HCT116 (cell line): ENCODE measurements at places on chromosomes 6 and 20. TPM values are rescaled to one million over a fixed set of nuclear protein-coding genes. Genes with fewer than 3 reads are reported as not detected.

GRCh38 chr6:26043384-26044139, 43.7 kb upstream of the HFE start:
- no peak overlapping the region for H3K4me3 ChIP-seq
- peaks cover 5% of the 10 kb centered on the region; the same call in 1 of the 2 replicates for H3K4me1 ChIP-seq
- no peaks in the 10 kb centered on the region for H3K36me3 ChIP-seq

- no peak overlapping the region for H3K4me3 ChIP-seq
- H3K36me3 ChIP-seq, result peaks cover 22% of the 10 kb centered on the region
- H3K27ac ChIP-seq, result no peak overlapping the region
- no peaks in the 10 kb centered on the region for H3K27me3 ChIP-seq
- H3K4me1 ChIP-seq, result peaks cover 21% of the 10 kb centered on the region
- DNase-seq, result no peak
Measured at GRCh38 chr6:7392402-7392801, 2.8 kb downstream of the RIOK1 start.

GRCh38 chr6:79993012-79993910, 11.2 kb upstream of the TTK start:
- H3K27ac ChIP-seq, result no peak overlapping the region
- no peaks in the 10 kb centered on the region for H3K36me3 ChIP-seq
- H3K27me3 ChIP-seq, result no peaks in the 10 kb centered on the region
- H3K4me3 ChIP-seq, result no peak overlapping the region

- no peak overlapping the region for H3K4me3 ChIP-seq
- no peaks in the 10 kb centered on the region for H3K27me3 ChIP-seq
- no peaks in the 10 kb centered on the region for H3K4me1 ChIP-seq
- no peak overlapping the region for H3K27ac ChIP-seq
- no peak for DNase-seq
Measured at GRCh38 chr6:13559968-13560650, 14.3 kb upstream of the SIRT5 start.

GRCh38 chr6:165984729-165985275, 182.8 kb downstream of the TBXT start:
- no peaks in the 10 kb centered on the region for H3K4me1 ChIP-seq
- no peaks in the 10 kb centered on the region for H3K27me3 ChIP-seq
- no peak overlapping the region for H3K27ac ChIP-seq
- DNase-seq, result no peak
- no peak overlapping the region for H3K4me3 ChIP-seq
- no peaks in the 10 kb centered on the region for H3K36me3 ChIP-seq

GRCh38 chr6:29976253-29976587, 33.9 kb downstream of the HLA-A start:
- H3K36me3 ChIP-seq, result no peaks in the 10 kb centered on the region
- H3K27me3 ChIP-seq, result no peaks in the 10 kb centered on the region
- DNase-seq, result no peak
- peak overlapping the region; percentile 89 for H3K27ac ChIP-seq

GRCh38 chr6:47663462-47664216, 34.7 kb upstream of the ADGRF4 start:
- no peak overlapping the region for H3K27ac ChIP-seq
- no peak for DNase-seq

GRCh38 chr6:2656460-2657079, 94.2 kb downstream of the MYLK4 start:
- DNase-seq, result no peak
- H3K27ac ChIP-seq, result no peak overlapping the region
- H3K36me3 ChIP-seq, result no peaks in the 10 kb centered on the region
- H3K4me1 ChIP-seq, result no peaks in the 10 kb centered on the region

DNA sequence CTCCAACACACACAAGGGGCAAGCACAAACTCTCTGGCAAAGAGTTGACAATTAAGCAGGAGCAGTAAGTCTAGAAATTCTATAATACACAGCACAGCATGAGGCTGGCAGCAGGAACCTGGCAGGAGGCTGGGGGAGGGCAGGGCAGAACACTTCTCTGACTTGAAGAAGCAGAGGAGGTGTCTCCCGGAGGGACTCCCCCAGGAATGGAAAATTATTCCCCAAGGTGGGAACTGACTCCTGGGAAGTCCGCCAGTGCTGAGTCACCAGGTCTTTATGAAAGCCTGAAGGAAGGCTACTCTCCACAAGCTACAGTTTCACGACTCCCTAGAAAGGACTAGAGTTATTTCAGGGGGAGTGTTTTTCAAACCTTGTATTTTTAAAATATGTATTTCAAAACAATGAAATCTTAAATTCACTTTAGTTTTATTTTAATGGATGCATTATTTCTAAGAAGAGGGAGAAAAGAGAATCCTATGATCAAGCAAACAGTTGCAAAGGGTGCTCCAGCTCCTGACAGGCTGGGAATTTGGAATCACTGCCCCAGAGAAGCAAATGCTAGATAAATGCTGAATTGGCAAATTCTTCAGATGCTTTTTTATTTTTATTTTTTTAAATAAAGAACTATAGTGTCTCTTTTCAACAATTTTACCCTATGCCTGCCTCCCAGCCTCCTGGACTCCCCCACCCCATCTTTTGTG, 192.8 kb downstream of the LY86 start:
- peaks cover 41% of the 10 kb centered on the region for H3K4me1 ChIP-seq
- no peaks in the 10 kb centered on the region for H3K27me3 ChIP-seq
- no peaks in the 10 kb centered on the region for H3K36me3 ChIP-seq
- no peak overlapping the region for H3K4me3 ChIP-seq

DNA sequence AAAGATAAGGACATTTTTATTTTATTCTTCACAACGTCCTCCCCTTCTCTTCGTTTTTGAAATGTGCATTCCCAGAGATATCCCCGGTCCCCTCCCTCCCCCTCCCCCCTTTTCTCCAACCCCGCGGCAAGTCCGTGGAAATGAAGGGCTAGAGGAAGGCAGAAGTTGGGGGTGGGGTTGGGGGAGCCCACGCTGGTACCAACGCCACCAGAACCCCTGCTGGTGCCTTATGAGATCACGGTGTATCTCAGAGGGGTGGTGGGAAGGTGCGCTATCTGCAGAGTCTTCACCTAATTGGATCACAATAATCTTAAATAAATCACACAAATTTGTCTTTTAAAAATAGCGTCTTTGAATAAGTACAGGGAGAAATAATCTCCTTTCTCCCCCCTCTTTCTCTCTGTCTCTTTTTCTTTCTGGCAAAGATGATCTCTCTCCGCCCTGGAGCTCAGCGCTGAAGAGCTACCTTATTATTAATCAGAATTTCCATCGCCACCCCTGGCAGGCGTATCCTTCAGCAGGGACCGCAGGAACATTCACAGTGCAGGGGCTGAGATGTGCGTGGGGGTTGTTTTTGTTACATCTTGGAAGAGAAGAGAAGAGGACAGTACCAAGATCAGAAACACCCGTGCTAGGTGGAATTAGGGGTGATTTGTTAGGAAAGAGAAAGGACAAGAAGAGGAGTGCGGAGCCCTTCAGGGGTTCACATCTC, 915 bp downstream of the CLVS2 start:
- H3K27ac ChIP-seq, result no peak overlapping the region
- H3K36me3 ChIP-seq, result no peaks in the 10 kb centered on the region
- H3K4me1 ChIP-seq, result no peaks in the 10 kb centered on the region
- no peak for DNase-seq

DNA sequence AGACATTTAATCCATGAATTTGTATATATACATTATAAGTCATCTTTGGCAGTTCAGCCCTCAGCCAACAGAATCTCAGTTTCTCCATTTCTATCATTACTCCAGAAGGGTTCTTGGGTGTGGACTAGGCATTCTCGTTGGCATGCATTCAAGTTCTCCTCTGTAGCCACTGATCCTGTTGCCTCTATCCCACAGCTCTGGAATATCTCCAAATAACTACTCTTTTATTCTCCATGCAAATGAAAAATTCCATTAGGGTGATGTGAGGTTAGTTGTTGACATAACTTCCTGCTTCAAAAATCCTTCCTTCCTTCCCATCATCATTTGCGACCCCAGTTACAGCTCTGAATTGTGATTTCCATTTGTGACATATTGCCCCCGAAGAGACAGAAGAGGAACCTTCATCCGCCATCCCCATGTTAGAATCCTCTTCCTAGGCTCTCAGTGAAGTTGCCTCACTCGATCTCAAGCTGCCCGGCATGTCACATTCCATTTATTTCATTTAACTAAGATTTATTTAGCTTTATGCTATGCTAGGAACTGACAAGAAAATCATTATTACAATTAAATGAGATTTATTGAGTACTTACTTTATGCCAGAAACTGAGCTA, 93.7 kb upstream of the EDN1 start:
- no peaks in the 10 kb centered on the region for H3K4me1 ChIP-seq
- no peak overlapping the region for H3K27ac ChIP-seq
- H3K4me3 ChIP-seq, result no peak overlapping the region
- no peaks in the 10 kb centered on the region for H3K27me3 ChIP-seq
- H3K36me3 ChIP-seq, result no peaks in the 10 kb centered on the region

DNA sequence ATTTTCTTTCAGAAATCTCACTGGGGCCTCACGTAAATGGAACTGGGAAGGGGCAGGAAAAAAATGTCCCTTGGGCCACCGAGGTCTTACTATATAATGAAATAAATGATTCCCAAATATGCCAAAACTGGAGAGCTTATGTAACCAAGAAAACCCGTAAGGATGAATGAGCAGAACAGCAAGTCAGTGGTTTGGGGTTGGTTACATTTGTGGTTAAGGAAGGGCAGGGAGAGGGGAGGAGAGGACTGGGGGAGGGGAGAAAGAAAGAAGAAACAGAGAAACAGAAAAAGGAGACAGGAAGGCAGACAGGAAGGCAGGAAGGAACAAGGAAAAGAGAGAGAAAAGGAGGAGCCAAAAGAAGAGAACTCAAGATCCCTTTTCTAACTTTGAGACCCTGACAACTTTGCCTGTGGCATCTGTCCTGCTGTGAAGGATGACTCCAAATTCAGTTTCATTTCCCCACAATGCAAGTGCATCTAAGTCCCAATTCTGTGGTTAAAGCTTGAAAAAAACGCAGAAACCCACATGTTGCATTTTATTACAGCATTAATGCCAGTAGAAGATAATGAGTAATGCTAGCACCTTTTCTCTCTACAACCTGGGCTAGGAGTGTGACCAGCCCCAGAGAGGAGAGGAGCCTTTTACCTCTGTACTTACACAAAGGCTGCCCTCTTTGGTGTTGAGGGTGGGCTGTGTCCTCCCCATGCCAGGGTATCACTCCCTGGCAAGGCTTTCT, 10.8 kb upstream of the ARMC2 start:
- no peak for DNase-seq
- no peaks in the 10 kb centered on the region for H3K27me3 ChIP-seq
- H3K36me3 ChIP-seq, result no peaks in the 10 kb centered on the region
- no peak overlapping the region for H3K4me3 ChIP-seq

GRCh38 chr6:165850434-165851019, 187.5 kb upstream of the PDE10A start:
- H3K36me3 ChIP-seq, result no peaks in the 10 kb centered on the region
- no peak overlapping the region for H3K4me3 ChIP-seq
- H3K27ac ChIP-seq, result no peak overlapping the region
- DNase-seq, result peak; percentile 12

- no peak for DNase-seq
- H3K27ac ChIP-seq, result no peak overlapping the region
- peaks cover 2% of the 10 kb centered on the region; the same call in 1 of the 2 replicates for H3K4me1 ChIP-seq
Measured at GRCh38 chr20:3674447-3674846, 7.4 kb downstream of the ADAM33 start.

- DNase-seq, result no peak
- no peaks in the 10 kb centered on the region for H3K36me3 ChIP-seq
- peaks cover 7% of the 10 kb centered on the region for H3K4me1 ChIP-seq
- H3K4me3 ChIP-seq, result no peak overlapping the region
- no peak overlapping the region for H3K27ac ChIP-seq
Measured at GRCh38 chr20:21100578-21101452, 5.3 kb downstream of the LINC00237 start.

DNA sequence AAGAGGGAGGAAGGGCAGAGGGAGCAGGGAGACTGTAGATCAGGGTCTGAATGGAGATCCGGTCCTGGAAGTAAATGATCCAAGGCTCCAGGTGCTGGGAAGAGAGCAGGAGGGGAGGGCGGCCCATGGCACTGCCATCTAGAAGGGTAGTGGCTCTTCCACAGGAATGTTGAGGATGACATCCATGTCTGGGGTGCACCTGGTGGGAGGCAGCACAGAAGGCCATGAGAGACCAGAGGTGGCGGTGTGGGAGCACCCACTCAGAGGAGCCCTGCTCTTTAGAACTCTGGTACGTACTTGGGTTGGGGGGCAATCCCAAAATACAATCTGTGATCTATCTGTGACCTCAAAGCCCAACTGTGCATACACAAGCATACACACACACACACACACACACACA, 13.5 kb downstream of the DEFB132 start:
- no peak overlapping the region for H3K27ac ChIP-seq
- no peaks in the 10 kb centered on the region for H3K36me3 ChIP-seq
- no peaks in the 10 kb centered on the region for H3K27me3 ChIP-seq
- H3K4me1 ChIP-seq, result peaks cover 9% of the 10 kb centered on the region
- H3K4me3 ChIP-seq, result no peak overlapping the region

DNA sequence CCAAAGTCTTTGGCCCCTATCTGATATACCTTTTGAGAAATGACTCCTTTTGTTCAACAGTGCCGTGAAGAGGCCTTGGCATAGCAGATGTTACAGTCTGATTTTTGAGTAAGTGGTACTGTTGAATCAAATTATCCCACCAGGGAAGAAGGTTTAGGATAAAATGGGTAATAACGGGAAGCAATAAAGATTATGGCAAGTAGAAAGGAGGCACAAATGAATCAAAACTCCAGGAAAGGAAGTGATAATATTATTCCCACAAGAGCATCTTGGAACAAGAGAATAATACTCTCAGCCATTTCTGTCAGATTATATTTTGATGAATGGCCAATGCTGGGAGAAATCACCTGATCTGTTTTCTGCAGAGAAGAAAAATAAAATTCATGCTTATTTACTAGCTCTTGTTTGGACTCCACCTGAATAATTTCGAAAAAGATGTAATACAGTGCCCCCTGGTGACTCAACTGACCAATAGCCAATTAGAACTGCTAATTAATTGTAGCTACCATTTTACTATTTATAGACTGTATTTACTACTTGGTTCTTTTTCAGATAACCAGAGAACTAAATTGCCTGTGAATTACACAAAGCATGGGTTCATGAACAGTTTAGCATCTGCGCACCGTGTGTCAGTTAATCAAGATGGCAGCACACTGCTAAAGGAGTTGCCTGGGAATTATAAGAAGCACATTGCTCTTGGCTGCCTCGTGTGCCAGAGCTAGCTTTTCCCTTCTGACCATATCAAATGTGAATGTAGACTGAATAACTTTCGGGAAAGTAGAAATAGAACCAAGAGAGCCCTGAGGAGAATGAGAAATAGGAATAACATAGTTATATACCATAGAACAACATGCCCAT, 78.5 kb upstream of the TRDN start:
- H3K27ac ChIP-seq, result no peak overlapping the region
- no peak overlapping the region for H3K4me3 ChIP-seq
- peaks cover 15% of the 10 kb centered on the region; the same call in 1 of the 2 replicates for H3K27me3 ChIP-seq
- DNase-seq, result peak; percentile 7
- no peaks in the 10 kb centered on the region for H3K4me1 ChIP-seq

GRCh38 chr6:41045664-41046063, 3.4 kb downstream of the TSPO2 start:
- H3K4me1 ChIP-seq, result peaks cover 9% of the 10 kb centered on the region
- no peak for DNase-seq
- H3K36me3 ChIP-seq, result no peaks in the 10 kb centered on the region

GRCh38 chr6:55047451-55048044, 126.8 kb upstream of the HCRTR2 start:
- no peak for DNase-seq
- H3K4me3 ChIP-seq, result no peak overlapping the region
- H3K36me3 ChIP-seq, result no peaks in the 10 kb centered on the region
- no peaks in the 10 kb centered on the region for H3K4me1 ChIP-seq
- no peak overlapping the region for H3K27ac ChIP-seq

Gene SLC18B1
- 18.1 TPM for total RNA-seq

Gene SYCP2L
- 4.9 TPM for total RNA-seq

Gene DYNLT2
- 1.5 TPM for total RNA-seq

Gene BMP2
- total RNA-seq, result 0.15 TPM

Gene SSTR4
- total RNA-seq, result not detected

Gene MRPS26
- 84.3 TPM for total RNA-seq

Gene ADTRP
- total RNA-seq, result 0.86 TPM

Gene CDH4
- total RNA-seq, result not detected

Gene CLIC1
- total RNA-seq, result 432 TPM
